NCI-H1694 treated with DMSO at 0.1 percent for 48 hours (cell line): ENCODE measurements at places on chromosomes 5 and 9.

- DNase-seq: no peak
Measured at GRCh38 chr5:106875591-106876297, 795.0 kb downstream of the EFNA5 start.

GRCh38 chr5:8408258-8408657 lies 539.3 kb downstream of the MTRR start:
- DNase-seq: no peak

GRCh38 chr9:96436063-96436455 lies 13.9 kb upstream of the HABP4 start:
- DNase-seq: no peak

DNA sequence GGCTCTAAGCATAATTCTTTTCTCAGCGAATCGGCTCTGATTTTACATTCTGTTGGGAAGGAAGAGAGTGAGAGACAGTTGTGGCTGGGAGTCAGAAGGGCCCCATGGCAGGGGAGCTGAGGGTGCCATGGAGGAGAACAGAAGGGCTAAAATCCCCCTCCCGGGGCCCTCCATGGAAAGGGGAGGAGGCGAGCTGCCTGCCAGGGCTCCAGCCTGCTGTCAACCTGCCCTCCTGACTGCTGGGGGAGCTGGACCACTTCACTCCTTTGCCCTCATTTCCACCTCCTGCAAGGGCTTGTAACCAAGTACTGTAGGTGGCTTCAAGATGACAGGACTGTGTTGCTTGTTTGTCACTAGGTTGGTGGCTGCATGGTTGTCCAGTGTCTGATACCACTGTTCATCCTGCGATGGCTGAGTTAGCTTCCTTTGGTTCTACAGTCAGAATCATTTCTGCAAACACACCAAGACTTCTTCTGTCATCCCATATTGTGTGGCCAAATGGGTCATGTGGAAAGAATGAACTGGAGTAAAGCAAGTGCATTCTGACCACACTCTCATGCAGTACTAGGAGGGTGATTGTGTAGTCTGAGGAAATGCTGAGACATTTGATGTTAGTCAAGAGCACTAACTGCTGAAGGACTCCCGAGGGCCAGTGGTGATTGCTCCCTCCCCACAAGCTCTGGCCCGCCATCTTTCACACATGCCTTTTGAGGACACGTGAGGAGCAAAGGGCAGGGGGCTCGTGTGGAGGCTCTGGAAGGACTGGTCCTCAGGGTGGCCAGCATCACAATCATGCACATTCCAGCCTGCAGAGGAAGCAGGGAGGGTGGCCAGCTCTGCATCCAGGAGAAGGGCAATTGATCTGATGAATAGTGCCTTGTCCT lies 307.2 kb downstream of the GADD45G start:
- DNase-seq: no peak

GRCh38 chr5:134125039-134126015 lies 10.8 kb downstream of the TCF7 start:
- no peak for DNase-seq

DNA sequence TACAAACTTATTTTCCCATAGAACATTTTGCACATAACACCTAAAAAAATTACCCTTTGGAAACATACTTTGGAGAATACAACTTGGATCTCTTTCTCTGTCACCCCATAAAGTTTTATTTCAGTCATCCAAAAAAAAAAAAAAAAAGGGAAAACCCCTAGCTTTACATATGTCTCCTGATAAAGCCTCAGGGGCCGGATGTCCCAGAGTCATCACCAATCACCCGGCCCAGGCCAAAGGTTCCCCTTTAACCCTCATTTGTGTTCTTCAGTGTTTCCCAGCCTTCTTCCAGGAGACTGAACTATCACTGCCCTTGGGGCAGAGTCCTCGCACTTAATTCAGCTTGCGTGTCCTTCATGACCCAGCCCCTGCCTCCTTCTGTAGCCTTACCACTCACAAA lies 28.8 kb downstream of the ANXA6 start:
- no peak for DNase-seq

DNA sequence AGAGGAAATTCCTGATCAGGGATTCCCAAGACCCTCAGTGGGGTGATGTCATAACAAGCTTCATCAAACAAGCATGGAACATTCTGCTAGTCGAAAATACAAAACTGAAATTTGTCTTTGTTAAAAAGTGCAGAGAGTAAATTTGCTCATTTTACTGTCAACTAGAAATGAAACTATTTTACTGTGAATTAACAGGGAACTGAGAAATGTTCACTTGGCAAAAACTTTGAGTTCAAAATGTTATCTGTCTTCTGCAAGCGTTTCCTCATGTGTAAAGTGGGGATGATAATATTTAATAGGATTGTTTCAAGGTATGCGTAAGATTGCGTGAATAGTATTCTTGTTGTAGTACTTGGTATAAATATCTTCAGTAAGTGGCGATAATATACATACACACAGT lies 45.4 kb downstream of the ALDH1A1 start:
- no peak for DNase-seq

DNA sequence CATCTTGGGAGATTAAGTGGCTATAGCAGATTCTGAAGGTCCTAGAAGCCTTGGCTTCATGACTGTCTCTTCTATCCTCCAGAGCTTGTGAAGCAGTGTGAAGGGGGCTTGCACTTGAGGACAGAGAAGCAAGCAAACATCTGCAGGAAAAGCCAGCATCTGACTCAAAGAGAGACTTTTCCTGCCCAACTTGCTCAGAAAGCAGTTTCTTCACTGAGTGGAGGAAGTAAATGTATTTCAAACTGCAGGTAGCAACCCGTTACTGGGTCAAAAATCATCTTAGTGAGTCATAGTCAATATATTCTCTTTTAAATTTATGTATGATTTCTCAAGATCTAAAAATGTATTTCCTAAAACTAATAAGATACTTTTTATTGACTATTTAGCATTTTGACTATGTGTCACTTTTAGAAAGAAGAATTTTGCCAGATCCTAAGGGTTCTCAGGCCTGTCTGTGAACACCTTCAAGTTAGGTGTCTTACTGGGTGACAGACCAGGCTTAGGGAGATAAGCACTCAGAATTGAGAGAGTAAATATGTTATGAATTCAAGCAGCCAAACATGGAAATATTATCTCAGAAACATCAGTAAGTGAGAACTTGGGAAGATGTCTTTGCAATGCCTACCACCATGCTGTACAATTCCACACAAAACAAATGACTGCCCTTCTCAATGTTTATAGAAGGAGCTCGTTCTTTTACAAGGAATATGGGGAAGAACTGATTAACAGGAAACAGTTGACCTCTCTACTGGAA lies 72.6 kb upstream of the DMAC1 start:
- DNase-seq: no peak

- no peak for DNase-seq
Measured at GRCh38 chr9:137452006-137452760, 7.0 kb downstream of the NSMF start.

- no peak for DNase-seq
Measured at GRCh38 chr5:154523709-154524108, 45.7 kb upstream of the HAND1 start.

DNA sequence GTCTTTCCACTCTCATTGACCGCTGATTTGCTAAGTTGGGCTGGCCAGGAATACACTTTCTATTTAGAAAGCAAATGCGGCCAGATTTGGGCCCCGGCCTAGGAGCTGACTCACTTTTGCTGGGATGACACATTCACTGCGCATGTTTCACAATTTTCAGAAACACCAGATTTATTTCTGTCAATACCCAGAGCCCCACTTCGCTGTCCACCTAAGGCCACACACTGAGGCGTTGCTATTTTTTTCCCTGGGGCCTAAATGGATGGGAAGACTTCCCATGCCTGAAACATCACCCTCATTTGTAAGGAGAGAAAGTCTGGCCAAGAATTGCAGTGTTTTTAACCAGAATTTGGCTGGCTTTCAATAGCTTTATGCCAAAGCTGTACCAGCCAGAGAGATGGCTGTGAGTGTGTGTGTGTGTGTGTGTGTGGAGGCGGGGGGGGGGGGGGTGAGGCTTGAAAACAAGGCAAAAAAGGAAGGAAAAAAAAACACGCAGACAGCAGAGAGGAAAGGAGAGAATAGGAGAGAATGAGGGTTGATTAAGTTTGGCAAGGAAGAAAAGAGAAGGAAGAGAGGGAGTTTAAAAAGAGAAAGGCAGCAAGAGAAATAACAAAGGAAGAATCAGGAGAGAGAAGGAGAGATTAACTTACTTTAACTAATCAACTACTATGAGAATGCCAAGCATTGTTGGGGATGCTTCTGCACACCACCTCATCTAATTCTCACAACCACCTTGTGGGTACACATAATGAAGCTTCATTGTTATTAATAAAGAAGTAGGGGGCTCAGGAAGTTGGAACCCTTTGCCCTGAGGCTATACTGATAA lies 261.4 kb upstream of the KLF4 start:
- DNase-seq: peak; percentile 24

- DNase-seq: no peak
Measured at GRCh38 chr9:35552376-35552775, 52.7 kb upstream of the TESK1 start.

- no peak for DNase-seq
Measured at GRCh38 chr9:121459513-121459912, 40.1 kb downstream of the GGTA1 start.

GRCh38 chr9:134593286-134594077 lies 48.1 kb upstream of the COL5A1 start:
- DNase-seq: no peak

- DNase-seq: no peak
Measured at GRCh38 chr9:25353783-25354182, 324.5 kb downstream of the TUSC1 start.

DNA sequence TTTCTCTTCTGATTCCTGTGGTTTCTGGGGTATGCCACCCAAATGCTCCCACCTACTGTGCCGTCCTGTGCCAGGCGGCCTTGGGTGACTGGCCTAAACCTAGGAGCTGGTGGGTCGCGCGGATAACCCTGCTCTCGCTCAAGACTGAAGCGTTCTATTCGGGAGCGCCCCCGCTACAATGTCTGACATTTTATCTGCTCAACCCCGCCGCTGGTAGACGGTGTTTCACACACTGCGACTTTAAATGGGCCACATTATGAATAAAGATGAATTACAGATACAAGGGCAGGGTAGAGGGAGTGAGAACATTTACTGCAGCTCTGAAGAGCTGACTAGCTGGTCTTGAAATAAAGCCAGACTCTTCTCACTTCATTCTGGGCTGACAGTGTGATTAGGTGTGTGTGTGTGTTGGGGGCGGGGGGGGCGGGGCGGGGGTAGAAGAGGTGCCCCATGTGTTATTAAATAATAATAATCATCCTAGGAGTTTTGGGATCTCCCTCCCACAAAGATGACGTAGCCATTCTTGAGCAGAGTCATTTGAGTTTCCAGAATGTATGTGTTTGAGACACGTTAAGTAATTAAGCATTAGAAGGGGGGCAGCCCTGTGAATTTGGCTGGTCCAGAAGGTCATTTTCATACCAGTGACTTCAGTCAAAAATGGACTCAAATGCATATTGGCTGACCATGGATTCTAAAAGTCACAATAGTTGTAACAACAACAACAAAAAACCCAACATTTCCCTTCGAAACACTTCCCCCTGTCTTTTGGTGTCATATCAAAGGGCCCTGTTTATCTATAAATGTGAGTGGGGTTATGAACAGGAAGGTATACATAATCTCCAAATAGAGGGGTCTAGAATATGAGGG lies 1.0 kb upstream of the PTCH1 start:
- DNase-seq: no peak

DNA sequence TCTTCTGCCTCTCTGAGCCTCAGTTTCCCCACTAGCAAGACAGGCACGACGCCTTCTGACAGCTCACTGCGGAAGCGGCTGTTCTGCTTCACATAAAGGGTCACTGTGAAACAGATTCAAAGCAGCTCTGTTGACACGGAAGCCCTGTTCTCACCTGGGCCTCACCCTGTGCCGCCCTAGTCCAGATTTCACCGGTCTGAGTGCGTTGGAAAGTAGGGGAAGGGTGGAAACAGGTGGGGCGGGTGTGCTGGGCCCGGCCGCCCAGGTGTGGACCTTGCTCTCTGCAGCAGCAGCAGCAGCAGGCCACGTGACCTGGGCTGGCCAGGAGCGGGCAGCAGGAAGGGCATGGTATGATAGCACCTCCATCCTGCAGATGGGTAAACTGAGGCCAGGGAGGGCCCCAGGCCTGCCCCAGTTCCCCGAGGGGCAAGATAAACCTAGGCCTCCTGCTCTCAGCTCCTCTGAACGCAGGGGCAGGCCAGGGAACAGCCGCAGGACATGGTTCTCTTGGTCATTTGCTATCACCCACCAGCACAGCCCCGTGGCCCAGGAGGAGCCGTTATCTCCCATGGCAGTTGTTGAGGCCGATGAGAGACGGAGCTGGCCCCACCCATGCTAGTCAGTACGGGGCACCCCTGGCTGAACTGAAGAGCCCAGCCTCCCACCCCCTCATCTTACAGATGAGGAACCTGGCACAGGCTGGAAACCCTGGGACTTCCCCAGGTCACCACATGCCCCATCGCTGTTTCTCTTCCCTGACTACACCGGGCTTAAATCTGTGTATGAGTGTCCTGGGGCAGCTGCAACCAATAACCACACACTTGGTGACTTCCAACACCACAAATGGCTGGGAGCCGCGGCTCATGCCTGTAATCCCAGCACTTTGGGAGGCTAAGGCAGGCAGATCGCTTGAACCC lies 12.1 kb downstream of the PTGES2 start:
- DNase-seq: no peak

DNA sequence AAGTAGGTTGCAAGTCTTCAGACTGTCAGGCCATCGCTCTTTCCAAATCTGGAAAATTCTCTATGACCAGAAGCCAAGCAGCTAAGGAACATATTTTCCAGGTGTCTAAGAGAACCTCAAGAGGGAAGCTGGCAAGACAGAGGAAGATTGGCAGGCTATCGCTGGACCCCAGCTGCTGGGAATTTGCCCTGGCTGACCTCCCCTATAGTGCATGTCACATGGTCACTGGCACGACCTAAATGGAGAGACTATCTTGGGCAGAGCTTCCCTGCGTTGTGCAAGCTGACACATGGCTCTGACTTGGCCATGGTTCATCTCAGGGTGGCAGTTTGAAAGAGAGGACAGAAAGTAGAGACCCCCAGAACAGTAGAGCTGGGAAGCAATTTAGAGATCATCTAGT lies 104.9 kb upstream of the ZNF618 start:
- DNase-seq: no peak

DNA sequence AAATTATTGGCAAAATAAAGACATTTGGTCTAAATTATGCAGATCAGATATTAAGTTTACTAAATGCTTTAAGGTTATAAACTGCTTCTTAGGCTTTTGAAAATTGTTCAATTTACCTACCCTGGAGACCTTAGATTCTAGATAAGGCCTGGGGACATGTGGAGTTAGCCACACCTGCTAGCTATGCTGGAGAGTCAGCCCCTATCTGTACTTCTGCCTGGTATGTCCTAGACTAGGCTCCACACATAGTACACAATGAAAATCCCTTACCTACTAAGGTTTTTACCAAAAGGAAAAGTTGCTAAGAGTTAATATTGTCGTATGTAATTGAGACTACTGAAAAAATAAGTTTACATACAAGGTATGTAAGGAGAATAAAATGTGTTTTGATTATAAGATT lies 49.8 kb upstream of the DMAC1 start:
- no peak for DNase-seq

- no peak for DNase-seq
Measured at GRCh38 chr5:75021219-75021618, 31.1 kb downstream of the GCNT4 start.

GRCh38 chr9:5869315-5870019 lies 21.2 kb upstream of the MLANA start:
- DNase-seq: no peak
